ENCODE measurements at places on chromosomes 4 and X.
A peak's percentile ranks its signal among the peaks of the same experiment; 100 is the strongest.

DNA sequence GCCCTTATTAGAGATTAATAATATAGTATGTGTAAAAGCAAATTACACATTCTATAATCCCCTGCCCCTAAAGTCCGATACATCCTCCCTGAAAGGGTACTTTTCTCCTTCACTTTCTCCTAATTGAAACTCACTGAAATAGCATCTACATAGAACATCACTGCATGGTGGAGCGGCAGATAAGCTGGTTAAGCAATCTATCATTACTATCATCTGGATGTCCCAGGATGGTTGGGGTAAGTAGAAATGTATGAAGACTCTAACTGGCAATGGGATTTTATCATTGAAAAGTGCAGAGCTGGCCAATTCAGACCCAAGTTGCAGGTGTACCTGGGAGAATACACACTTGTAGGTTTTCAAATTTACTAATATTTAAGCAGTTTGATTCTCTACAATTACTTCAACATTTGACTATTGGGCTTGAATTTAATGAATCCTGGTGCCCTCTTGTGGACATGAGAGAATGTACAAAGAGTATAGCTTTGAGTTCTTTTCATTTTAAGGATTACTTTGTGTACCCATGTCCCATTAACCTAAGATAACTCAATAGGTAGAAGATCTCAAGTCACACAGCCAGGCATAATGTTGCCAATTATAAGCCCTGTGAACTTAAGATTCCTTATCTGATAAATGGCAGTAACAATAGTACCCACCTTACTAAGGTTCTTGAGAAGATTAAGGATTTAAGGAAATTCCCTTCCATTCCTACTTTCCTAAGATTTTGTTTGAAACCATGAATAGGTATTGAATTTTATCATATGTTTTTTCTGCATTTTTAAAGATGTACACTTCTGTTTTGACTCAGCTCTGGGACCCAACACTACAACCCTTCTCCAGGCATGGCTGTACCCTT, 69.8 kb downstream of the SHROOM3 start:
- peak; percentile 53 for DNase-seq

- no peak for DNase-seq
Observed at GRCh38 chr4:122960611-122961000, 38.2 kb upstream of the NUDT6 start.

GRCh38 chrX:41733939-41734338, 10.0 kb downstream of the GPR82 start:
- DNase-seq: no peak

- DNase-seq: no peak
Observed at GRCh38 chr4:17187003-17187402, 288.6 kb upstream of the LDB2 start.

GRCh38 chr4:105644257-105644656, 64.2 kb downstream of the INTS12 start:
- no peak for DNase-seq

DNA sequence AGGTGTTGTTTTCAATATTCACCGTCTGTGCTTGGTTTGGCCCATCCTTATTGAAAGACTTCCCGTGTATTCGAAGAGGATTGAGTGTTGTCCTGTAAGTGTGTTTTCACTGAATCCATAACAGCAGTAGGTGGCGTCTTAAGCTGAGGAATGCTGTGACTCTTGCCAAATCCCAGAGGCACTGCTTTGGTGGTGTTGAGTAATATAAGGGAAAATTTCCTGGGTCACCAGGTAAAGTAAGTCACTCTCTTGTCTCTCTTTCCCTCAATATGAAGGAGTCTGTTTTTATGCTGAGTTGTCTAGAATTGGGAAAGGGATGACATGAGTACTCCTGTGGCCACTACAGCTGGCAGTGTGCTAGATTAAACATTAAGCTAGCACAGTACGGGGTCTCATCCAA, 146.7 kb upstream of the ZXDB start:
- no peak for DNase-seq
